ENCODE measurements at places on chromosomes 6 and 20.

- no peak for DNase-seq
Observed at GRCh38 chr20:2699775-2700413, 7.3 kb downstream of the EBF4 start.

DNA sequence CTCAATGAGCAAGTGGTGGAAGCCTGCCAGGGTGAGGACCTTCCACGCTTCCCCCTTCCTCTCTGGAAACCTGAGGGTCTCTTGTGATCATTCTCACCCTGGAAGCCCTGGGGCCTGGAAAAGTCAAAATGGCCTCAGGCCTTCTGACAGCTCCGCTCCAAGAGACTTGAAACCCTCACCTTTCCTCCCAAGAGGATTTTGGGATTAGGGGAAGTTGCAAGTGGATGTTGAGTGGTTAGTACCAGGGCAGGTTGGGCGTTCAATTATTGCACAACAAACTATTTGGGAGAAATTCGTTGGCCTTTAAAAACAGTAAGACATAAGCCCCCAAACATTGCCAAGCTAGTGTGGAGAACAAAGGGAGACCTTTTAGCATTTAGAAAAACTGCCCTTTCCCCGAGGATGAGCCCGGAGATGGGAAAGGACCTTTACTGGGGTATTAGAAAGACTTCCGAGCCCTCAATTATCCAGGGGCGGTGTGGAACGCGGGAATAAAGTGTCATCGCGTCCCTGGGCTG is 4.7 kb downstream of the NKX2-2 start:
- DNase-seq = no peak

GRCh38 chr20:53126185-53126584 is 154.0 kb downstream of the TSHZ2 start:
- peak; percentile 26 for DNase-seq

DNA sequence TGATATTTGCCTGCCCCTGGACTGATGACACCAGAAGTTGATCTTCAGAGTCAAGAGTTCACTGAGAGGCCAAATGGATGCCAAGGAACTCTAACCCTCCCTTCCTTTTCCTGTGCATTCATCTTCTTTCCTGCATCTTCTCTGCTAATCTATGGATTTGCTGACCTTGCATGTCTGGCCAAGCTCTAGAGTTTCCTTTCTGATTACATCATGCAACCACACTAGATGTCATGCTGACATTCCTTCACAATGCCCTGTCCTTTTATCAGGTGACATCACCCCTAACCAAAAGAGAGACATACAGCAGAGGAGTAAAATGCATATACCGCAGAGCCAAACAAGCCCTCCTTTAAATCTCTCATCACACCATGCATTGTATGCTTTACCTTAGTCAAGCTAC is 487.6 kb downstream of the TFAP2A start:
- no peak for DNase-seq

- no peak for DNase-seq
Observed at GRCh38 chr6:3361312-3362037, 95.4 kb downstream of the SLC22A23 start.

DNA sequence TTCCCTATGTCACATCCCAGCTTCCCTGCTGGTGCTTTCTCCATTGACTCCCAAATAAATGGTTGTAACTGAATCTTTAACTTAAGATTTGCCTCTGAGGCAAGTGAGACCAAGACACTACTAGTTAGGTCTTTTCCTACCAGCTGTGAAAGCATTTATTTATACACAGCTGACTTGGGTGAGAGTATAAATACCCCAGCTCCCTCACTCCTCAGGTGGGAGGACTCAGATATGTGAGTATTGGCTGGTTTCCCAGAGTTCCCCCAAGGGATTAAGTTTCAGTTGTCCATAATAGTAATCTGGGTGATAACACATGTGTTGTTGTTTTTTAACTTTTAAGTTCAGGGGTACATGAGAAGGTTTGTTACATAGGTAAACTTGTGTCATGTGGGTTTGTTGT is 49.8 kb downstream of the CFAP61 start:
- no peak for DNase-seq

- no peak for DNase-seq
Observed at GRCh38 chr6:43821101-43821886, 51.3 kb downstream of the VEGFA start.

- no peak for DNase-seq
Observed at GRCh38 chr6:113092795-113093194, 745.7 kb downstream of the RFPL4B start.

DNA sequence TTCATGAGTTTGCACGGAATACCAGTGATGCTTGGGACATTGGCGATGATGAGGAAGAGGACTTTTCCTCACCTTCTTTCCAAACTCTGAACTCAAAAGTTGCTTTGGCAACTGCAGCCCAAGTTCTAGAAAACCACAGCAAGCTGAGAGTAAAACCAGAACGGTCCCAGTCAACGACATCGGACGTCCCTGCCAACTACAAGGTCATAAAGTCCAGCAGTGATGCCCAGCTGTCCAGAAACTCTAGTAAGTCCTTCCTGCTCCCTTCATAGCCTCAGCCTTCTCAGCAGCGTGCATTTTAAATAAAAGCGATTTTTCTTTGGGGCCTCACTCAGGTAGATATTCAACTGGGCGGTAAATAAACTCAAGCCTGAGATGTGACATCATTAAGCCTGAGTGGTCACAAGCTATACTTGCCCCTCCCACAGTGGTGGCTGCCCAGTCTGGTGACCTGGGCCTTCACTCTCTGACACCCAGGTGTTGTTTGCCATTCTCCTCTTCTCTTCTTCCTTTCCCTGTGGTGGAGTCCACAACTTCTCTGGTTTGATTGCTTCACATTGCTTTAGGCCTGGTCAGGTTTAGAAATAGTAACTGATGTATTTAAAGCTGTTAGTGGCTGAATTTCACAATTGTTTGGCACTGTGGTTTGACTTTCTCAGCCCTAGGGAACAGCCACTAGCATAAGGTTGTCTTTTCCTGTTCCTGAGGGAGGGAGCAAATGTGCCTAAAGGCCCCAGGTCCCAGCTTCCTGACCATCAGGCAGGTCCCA is 21.6 kb upstream of the TMEM217 start:
- peak; percentile 76 for DNase-seq

DNA sequence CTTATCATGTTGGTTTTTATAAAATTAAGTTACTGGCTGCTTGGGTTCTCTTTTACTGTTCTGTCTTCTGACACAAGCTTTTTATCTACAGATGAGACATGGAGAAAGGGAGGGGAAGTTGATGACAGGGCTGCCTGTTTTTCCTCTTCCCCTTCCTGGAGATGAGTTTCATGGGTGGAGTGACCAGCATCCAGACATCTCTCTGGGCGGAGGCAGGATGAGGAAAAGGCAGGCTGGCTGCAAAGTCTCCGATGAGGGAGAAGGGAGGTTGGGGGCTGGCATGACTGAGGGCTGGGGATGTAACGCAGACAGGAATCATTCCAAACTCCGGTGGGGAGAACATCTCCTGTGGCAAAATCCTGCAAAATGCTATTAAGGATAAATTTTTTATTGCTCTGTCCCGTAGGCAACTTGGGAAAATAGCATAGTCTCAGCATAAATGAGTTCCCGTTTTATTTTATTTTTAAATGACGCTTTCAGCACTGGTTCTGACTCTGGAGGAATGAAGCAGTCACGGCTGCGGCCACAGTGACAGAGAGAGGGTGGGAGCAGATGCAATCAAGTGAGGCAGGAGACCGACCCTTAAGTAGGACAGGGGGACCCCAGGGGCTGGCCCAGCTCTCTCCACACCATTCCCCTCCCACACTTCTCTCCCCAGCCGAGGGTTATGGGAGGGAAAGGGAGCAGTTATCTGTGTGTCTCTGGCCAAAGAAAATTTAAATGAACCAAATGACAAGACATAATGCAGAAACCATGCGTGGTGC is 108.8 kb upstream of the PMEPA1 start:
- DNase-seq = no peak

GRCh38 chr6:1405221-1405620 is 15.8 kb downstream of the FOXF2 start:
- DNase-seq = no peak

DNA sequence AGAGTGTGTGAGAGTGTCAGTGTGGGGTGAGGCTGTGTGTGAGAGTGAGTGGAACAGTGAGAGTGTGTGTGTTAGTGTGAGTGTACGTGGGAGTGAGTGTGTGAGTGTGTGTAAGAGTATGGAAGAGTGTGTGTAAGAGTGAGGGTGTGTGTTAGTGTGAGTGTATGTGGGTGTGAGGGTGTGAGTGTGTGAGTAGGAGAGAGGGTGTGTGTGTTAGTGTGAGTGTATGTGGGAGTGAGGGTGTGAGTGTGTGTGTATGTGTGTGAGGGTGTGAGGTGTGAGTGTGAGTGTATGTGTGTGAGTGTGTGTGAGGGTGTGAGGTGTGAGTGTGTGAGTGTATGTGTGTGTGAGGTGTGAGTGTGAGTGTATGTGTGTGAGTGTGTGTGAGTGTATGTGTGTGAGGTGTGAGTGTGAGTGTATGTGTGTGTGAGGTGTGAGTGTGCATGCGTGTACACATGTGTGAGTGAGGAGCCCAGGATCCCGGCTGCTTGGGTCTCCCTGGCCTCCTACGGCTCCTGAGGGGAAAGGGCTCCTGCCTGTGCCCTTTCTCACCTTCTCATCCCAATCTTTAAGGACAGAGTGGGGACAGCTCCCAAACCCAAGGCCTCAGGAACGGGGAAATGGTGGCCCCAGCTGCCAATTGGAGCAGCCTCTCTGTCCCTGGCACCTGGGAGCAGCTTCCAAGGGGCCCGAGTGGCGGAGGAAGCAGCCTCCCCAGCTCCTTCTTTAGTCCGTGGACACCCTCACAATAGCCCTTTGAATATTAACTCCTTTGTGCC is 100.2 kb downstream of the PSMB1 start:
- DNase-seq = no peak

GRCh38 chr20:34426026-34426425 is 63.0 kb downstream of the ITCH start:
- peak; percentile 11 for DNase-seq

DNA sequence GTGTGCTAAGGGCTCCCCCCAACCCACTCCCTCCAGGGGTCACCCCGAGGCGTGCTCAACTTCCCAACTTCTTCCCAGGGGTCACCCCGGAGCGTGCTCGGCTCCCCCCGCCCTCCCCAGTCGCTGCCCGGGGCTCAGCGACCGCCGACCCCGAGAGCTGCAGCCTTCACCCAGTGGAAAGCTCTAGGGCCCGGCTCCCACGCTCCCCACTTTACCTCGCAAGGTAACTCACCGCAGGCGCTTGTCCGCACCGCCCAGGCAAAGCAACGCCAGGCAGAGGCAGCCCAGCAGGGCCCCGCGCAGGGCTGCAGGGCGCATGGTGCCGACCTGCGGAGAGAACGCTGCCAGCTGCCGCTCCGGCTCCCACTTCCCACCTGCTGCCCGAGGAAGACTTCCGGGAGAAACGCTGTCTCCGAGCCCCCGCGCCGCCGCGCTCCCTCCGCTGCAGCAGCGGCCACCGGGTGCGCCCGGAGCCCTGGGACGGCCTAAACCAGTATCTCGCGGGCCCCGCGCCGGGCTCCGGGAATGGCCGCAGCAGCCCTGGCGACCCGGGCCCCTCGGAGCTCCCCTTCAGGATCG is 396 bp downstream of the RNASET2 start:
- DNase-seq = no peak

- no peak for DNase-seq
Observed at GRCh38 chr20:38196076-38196475, 31.0 kb upstream of the TGM2 start.

DNA sequence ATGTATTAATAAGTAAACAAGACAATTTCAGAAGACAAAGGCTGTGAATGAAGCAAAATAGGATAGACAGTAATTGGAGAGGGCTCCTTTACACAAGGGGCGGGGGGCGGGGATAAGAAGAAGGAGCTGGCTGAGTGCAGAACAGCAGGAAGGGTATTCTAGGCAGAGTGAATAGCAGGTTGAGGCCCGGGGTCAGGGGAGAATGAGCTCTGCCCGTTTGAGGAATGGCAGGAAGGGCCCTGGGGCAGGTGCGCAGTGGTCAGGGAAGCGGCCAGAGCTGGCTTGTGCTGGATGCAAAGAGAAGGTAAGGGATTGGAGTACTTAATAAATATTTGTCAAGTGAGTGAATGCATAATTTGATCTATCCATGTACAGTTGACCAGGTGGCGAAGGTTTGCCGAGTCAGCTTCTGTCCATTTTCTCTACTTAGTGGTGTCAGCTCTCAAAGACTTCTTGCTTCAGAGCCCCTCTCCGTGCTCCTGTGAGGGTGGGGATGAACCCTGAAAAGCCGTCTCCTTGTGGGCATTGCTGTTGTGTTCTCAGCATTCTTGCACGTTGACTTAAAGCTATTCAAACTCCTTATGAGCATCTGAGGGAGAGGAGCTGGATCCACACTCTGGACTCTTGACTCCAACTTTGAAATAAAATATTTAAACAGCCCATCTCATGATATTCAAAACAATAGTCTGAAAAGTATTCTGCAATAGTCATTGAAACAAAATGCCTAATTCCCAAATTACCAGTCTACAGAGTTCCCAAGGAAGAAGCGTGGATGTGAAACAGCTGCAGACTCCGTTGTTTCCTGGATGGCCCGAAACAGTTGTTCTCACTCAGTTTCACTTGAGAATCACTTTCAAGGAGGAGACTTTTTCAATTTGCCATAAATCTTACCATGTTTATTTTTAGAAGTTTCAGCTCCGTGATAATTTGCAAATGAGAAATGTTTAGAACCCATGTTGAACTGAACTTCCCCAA is 105.1 kb downstream of the EDN3 start:
- DNase-seq = no peak

DNA sequence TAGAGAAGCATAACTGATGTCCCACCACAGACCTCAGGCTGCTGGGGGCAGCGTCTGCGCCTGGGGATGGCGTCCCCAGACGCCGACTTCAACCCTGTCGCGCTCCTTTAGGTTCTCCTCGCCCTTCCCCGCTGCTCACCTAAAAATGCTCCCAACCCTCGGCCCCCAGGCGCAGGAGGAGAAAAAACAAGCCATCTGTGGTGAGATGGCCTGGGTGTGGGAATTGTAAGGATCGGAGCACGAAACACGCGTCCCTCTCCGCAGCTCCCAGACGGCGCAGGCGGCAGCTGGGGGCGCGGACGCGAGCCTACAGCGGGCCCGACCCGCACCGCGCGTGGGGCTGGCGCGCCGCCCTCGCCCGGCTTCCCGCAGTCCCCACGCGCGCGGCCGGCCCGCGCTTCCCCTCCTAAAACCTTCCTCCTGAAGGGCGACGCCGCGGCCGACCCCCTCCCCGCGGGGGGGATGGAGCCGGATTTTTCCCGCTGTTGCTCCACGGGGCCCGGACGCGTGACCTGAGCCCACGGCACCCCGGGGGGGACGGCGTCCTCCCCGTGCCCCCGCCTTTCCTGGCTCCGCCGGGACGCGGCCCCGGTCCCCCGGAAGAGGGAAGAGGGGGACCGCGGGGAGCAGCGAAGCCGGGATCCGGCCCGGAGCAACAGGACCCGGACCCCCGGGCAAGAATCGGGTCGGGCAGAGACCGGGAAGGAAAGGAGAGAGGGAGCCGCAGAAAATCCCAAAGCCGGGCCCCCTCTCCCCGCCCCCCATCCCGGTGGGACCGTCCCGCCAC is 611 bp downstream of the EPB41L2 start:
- DNase-seq = no peak

Measured in fibroblast of mammary gland (primary cell).